ENCODE measurements at places on chromosomes 7 and 10.

DNA sequence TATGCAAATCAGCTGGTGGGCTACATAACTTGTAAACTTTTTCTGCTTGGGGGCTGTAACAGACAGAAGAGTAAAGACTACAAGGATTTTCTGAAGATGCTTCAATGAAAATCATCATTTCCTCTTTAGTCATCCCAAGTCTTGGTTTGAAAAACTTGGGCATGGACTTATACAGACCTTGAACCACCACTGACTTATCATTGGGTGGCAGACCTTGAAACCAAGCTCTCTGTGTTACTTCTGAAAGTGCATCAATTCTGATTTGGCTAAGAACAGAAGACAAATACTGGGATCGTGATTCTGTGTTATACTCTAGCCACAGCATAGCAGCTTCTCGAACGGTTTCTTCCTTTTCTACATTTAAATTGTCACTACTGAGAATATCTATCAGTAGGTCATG, 21.3 kb downstream of the KBTBD2 start:
- no peak for DNase-seq

GRCh38 chr7:19001854-19002253, 115.6 kb downstream of the TWIST1 start:
- DNase-seq = no peak

DNA sequence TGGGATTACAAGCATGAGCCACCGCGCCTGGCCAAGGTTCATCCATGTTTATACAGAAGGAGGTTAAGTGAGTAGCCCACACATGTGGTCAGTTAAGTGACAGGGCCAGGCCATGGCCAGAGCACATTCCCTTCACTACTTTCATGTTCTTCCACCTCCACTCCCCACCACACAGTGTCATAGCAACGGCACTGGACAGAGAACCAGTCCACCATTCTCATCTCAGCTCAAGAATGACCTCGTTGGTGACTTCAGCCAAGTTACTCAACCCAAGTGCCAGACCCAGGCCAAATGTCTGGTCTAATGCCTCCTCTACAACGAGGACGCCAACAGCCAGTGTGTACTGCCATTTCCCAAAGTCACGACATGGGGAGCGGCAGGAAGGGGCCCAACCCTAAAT, 62.4 kb downstream of the INHBA start:
- no peak for DNase-seq

DNA sequence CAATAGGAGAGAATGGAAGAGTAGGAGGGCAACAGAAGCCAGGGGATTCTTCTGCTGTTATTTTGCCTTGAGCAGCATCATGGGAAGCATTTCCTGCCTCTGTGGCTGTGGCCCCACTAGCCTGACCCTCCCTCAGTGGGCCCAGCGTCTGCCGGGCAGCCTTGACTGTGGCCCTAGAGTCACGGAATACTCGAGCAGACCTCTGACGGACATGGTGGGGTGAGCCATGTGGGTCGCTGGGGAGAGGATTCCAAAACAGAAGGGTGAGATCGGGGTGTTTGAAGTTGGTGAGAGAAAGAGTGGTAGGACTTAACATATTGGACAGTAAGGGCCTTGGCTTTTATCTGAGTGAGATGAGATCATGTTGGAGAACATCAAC, 8.3 kb upstream of the PRKAG2 start:
- DNase-seq = no peak

DNA sequence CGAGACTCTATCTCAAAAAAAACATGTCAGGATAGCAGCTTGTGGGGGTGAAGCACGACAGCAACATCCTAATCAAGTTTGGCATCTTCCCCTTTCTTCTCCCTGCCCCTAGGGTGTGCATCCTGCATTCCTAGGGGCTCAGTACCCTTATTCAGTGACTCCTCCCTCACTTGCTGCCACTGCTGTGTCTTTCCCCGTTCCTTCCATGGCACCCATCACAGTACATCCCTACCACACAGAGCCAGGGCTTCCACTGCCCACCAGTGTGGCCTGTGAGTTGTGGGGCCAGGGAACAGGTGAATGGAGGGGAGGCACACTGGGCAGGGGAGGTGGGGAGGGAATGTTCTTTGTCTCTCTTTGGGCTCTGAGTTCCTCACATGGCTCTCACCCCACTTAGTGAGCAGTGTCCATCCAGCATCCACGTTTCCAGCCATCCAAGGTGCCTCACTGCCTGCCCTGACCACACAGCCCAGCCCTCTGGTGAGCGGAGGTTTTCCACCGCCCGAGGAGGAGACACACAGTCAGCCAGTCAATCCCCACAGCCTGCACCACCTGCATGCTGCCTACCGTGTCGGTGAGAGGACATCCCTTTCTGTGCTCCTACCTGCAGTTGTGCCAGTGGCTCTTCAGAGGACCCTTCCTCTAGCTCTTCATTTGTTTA, 11.4 kb downstream of the NDST2 start:
- no peak for DNase-seq

DNA sequence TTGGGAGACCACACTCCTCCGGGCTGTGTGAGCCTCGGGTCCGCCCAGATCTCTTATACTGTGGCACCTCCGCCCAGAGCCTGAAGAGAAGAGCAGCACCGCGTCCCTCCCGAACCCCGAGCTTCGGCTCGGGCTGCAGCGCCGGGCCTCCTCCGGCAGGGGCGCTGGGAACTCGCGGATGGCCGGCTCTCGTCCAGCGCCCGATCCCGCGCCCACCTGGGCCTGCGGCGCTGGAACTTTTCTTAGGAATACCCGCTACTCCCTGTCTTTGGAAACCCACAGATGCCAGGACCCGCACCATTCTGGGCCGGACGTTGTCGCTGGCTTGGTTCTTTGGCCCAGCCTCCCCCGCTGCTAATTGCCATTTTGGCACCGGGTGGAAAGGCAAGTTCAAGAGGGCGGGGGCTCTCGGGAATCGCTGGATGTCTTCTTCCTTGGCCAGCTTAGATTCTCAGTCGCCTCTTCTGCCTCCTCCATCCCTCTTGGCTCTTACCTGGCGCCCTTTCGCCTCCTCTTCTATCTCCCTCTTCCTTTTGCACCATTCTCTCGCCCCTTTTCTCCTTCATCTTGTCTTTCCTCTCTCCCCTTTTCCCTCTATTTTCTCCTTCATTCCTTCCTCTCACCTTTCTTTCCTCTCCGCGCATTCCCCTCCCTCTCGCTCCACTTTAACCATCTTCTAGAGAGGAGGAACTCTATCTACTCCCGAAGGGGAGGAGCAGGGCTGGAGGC, 2.1 kb upstream of the SORCS3 start:
- DNase-seq = no peak

DNA sequence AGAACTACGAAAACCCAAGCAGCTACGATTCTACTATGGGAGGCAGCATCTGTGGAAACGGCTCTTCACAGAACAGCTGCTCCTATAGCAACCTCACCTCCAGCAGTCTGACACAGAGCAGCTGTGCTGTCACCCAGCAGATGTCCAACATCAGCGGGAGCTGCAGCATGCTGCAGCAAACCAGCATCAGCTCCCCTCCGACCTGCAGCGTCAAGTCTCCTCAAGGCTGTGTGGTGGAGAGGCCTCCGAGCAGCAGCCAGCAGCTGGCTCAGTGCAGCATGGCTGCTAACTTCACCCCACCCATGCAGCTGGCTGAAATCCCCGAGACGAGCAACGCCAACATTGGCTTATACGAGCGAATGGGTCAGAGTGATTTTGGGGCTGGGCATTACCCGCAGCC, 81.6 kb upstream of the SAMD8 start:
- no peak for DNase-seq

DNA sequence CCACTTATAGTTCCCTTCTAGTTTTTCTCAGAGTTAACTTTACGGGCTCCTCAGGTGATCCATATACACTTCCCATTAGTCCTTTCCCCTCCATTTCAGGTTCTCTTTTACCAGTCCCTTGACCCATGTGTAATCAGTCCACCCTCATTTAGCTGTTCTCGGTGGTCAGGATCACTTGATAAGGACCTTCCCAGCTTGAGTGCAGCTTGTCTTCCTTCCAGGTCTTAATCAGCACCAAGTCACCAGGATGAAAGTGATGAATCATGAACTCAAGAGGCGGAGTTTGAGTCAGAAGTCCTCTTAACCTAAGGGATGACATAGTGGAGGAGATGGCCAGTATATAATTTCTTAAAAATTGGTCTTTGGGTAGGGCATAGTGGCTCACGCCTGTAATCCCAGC, 63.1 kb upstream of the CNTNAP2 start:
- DNase-seq = peak; percentile 9

DNA sequence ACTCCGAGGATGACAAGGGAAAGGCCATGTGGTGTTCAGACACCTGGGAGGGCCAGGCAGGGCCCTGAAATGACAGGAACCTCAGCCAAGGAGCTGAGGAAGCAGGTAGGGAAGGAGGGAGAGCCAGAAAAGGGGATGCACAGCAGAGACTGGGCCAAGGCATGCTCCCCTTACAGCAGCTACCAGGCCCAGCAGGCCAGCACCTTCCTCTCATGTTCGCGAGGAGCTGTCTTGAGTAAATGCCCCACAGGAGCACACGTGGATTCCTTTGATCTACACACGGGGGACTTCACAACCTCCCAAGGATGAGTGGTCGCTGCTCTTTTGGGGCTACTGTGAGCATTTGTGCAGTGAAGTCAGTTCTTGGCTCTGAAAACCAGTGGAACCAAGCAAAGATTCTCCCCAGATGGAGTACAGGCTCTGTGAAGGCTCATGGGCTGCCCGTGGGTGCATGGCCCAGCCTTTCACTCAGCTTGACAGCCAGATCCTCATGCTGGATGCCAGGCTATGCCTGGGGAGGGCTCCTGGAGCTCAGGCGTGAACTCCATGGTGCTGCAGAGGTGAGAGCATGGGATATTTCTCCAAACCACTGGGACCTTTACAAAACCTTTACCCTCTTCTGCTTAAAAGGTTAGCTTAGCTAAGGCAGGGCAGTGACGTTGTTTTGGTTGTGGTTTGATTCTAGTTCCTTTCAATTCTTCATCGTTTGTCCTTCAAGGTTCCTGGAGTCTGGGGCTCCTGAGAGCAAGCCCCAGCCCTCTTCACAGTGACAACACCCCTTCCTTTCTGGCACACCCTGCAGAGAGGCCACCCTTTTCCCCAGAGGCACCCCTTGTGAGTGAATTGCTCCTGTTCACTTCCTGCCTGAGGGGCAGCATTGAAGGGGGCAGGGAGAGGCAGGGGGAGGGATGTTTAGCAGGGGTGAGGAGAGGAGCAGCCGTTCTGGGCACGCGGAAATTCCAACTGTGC, 74.2 kb upstream of the ZPBP start:
- DNase-seq = no peak

- DNase-seq = no peak
These were observed 14.6 kb downstream of the IFIT3 start for GRCh38 chr10:89342206-89342958.

DNA sequence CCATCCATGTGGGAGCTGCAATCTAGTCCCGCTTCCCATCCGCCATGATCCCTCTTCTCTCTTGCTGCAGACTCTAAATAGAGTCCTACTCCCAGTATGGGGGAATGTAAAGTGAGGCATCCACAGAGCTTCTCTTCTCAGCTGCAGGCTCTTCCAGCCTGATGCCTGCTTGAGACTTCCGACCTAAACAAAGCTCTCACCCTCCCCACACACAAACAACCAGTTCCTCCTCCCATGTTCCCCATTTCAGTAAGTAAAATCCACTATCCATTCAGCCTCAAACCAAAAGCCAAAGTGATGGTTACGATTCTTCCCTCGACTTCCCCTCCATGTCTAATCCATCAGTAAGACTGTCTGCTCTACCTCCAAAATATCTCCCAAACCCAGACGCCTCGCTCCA, 108.2 kb upstream of the NFE2L3 start:
- DNase-seq = no peak

DNA sequence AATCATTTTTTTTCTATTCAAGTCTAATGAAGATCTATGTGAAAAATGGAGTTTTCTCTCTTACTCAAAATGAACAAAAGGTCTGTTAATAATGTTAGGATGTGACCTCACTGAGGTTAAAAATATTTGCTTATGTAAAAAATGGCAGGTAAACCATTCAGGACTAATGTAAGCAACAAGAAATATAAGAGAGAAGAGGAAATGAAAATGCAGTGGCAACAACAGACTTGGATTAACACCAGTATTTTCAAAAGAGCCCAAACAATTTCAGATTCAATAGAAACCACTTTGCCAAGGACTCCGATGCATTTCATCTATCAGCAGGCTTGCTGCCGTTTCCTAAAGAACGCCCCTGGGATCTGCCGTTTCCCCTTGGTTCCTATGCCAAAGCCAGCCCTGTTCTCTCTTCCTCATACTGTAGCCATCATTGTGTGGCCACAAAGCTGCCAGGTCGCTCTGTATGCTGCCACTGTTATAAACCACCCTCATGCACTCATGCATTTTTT, 66.4 kb downstream of the MTURN start:
- no peak for DNase-seq

DNA sequence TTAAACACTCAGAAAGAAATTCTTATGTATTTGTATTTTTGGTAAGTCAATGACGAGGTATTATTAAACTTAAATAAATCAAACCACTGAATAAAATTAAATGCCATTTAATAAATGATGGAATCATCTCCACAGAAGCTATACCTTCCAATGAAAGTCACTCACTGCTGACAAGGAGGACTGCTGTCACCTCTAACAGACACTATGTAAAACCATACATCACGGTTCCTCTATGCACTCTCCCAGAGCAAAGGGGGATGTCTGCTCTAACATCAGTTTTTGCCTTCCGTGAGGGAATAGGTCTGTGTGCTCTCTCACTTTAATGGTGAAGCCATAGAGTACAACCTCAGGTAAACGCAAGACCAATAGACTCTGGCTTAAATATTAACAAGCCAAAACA, 99.7 kb upstream of the DDC start:
- no peak for DNase-seq

DNA sequence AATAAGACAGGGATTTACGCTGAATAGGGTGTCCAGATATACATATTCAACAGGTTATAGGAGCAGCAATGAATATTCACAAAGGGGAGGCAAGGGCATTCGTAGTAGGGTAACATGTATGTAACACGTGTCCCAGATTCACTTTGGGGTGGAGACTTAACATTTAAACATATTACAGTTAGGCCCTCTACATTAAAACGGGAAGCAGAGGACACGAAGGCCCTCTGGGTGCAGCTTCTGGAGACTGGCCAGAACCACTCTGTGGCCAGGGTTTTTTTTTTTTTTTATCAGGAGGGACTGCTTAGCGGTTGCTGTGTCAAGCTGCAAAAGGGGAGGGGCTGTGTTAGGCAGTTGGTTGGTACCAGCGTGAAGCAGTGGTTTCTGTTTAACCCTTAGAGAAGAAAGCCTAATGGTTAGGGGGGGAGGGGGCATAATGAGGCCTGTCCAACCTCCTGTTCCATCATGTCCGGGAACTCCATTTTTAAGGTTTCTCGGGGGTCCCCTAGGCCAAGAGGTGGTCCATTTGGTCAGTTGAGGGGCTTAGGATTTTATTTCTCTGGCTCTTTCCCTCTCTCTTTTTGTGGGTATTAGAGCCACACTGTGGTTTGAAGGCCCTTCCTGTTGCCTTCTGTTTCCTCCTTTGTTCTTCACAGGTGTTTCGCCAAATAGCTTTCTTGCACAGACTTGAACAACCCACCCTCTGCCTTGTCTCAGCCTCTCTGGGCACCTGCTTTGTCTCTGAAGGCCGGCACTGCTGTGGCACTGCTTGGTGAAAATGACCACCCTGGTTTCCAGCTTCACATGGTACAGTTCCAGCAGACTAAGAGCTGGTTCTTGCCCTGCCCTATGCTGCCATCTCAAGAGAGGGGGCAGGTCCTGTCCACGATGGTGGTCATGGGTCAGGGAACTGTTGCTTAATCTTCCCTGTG, 26.4 kb downstream of the PRF1 start:
- peak; percentile 87 for DNase-seq

Measured in PC-3 (cell line).